Activated naive CD8-positive, alpha-beta T cell treated with anti-CD3 and anti-CD28 coated beads, Interleukin-2, amount 50 U/mL, for 16 hours (primary cell): ENCODE measurements at places on chromosomes 6 and 20.

DNA sequence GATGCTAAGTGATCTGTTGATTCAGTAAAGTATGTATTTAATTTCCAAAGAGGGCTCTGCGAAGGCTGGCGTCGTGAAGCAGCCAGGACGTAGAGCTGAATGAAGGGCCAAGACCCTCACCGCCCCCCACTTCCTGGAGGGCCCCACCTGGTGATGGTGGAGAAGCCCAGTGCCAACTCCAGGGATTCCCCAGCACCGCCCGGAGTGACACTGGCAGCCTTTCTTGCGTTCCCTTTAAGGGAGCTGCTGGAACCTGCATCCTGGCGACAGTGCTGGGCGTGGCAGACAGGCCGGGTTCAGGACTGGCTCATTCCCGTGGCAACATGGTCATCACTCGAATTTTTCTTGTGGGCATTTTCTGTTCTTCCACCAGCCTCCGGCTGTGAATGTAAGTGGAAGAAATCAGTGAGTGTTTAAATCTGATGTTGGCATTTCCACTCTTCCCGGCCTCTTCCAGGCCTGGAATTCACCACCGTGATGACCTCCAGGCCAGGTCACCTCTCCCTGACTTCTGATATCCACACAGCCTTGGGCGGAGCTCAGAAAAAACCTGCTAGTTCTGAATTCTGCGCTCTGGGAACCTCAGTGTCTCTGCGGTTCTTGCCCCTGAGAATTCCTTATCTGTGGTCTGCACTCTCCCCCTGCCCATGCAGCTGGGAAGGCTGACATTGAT, 57.4 kb upstream of the DACT2 start:
- DNase-seq: no peak

DNA sequence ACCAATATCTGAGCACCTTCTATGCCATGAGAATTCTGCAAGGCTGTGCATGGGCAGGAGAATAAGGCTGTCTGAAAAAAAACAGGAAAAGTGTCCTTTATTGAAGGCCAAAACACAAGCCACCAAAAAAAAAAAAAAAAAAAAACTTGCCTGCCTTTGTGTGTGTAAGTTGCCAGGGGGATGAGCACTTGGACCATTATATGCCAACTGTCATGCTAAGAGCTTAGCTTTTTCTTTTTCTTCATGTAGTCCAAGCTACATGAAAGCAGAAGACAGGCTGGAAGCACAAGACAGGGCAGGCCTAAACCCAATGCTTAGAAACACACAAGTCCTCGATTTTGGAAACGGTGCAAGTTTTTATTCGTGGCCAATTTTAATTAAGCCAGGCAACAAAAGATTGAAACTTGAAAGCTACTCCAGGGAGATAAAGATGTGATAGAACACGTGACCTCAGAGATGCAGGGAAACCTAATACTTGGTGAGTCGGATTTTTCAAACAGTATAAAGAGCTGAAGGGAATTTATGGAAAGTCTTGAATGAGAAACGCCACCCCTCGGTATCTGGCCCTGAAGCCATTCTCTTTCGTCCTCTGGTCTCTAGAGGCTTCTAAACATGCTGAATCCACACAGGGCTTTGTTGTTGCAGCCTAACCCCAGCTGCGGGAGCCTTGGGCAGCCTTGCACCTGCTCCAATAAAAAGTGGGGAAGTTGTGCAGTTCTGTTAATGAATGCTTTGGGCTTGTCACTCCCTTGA, 8.6 kb downstream of the BMP7 start:
- no peak for DNase-seq

- no peak for DNase-seq
Observed at GRCh38 chr6:105781248-105781647, 304.9 kb upstream of the PRDM1 start.

GRCh38 chr20:31835977-31836852, 9.2 kb downstream of the FOXS1 start:
- no peak for DNase-seq

- no peak for DNase-seq
Observed at GRCh38 chr6:127564761-127565160, 12.2 kb upstream of the C6orf58 start.

- DNase-seq: no peak
Observed at GRCh38 chr20:23091721-23092383, 5.7 kb upstream of the CD93 start.

- no peak for DNase-seq
Observed at GRCh38 chr6:49649988-49650387, 13.3 kb upstream of the RHAG start.

GRCh38 chr6:20192625-20193024, 19.6 kb downstream of the MBOAT1 start:
- no peak for DNase-seq

GRCh38 chr6:155473741-155474140, 18.1 kb upstream of the NOX3 start:
- no peak for DNase-seq

DNA sequence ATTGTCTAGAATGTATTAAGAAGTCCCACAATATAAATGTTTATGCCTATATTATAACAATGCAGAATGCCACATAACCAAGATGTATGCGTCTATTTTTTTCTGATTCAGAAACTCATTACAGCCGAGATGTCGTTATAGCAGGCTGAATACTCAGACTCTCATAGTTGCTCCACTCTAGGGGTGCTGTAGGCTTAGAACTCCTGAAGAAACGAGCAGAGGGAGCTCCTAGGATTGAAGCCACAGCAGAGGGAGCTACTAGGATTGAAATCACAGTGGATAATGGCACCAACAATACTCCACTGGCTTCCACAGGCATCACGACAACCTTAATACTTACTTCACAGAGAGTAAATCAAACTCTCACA, 208.9 kb downstream of the KIF16B start:
- DNase-seq: no peak

GRCh38 chr20:38610521-38610920, 8.9 kb downstream of the ARHGAP40 start:
- DNase-seq: no peak

- no peak for DNase-seq
Observed at GRCh38 chr20:25469558-25469957, 62.1 kb downstream of the GINS1 start.

GRCh38 chr6:27577922-27578321, 105.0 kb upstream of the ZNF184 start:
- DNase-seq: no peak

- DNase-seq: no peak
Observed at GRCh38 chr6:47206626-47207025, 103.1 kb downstream of the TNFRSF21 start.

- no peak for DNase-seq
Observed at GRCh38 chr6:88502391-88502790, 336.2 kb upstream of the CNR1 start.

DNA sequence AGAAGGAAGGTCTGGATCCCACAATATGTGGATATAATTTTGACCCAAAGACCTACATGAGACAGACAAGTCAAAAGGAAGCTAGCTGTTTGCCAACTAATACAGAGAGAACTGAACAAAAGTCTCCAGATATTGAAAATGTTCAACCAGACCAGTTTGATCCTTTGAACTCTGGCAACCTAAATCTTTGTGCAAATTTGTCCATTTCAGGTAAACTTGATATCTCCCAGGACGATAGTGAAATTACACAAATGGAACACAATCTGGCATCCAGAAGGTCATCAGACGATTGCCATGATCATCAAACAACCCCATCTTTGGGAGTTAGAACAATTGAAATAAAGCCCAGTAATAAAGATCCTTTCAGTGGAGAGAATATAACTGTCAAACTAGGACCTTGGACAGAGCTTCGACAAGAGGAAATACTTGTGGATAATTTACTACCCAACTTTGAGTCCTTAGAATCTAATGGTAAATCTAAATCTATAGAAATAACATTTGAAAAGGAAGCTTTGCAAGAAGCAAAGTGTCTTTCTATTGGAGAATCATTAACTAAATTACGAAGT, 41.9 kb upstream of the SDHAF4 start:
- no peak for DNase-seq
